Esophagus squamous epithelium (tissue), 5 donors: ENCODE measurements at places on chromosomes 7 and 10.
A peak's percentile ranks its signal among the peaks of the same experiment; 100 is the strongest.

DNA sequence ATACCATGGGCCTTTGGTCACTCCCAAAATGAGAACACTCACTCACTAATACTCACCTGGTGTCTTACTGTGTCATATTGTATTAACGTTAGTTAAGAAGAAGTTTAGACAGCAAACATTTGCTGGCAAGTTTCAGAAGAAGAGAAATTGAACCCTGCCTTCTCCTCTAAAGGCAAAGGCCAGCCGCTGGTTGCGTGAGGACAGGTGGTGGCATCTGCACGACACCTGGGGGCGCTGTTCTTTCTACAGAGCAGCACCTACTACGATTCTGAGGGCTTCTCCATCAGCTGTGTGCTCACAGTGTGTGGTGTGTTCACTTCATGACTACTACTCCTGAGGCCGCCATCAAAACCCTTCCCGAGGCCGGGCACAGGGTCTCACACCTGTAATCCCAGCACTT, 17.9 kb upstream of the CLEC2L start:
- DNase-seq, result no peak

DNA sequence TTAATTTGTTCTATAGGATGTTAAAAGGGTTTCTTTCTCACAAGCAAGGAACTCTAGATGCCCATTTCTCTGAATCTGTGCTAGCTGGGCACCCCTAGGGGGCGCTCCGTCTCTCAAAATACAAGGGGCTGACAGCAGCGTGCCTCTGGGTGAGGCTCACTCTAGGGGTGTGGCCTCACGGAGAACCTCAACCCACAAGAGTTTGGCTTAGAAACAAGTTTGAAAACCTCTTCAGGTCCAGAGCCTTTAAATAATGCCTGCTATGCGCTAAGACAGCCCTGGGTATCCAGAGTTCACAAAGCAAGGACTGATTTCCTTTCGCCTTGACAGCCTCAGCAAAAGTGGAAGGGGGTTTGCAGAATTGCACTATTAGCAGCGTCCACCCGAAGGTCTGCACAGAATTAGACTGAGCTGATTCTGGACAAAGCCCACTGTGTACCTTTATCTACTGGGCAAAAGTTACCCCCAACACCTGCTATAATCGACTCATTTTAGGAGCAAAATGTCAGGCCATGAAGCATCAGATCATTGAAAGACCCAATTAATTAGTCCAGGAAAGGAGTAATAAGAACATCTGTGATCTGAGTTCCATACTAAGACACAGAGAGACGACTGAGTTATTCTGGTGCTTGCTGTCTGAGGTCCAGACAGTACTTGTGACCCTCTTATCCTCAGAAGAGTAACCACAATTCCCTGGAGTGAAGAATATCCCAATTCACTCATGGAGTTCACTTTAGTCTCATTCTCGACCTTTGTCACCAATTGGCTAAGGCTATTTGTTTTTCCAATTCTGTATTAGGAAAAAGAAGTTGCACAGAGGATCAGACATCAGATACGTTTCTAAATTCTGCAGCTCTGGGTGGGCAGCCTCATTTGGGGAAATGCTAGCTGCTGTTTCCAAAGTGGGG, 574 bp upstream of the CPED1 start:
- peak; percentile 47 for DNase-seq

GRCh38 chr7:22173685-22174573, 183.0 kb downstream of the RAPGEF5 start:
- no peak for DNase-seq

DNA sequence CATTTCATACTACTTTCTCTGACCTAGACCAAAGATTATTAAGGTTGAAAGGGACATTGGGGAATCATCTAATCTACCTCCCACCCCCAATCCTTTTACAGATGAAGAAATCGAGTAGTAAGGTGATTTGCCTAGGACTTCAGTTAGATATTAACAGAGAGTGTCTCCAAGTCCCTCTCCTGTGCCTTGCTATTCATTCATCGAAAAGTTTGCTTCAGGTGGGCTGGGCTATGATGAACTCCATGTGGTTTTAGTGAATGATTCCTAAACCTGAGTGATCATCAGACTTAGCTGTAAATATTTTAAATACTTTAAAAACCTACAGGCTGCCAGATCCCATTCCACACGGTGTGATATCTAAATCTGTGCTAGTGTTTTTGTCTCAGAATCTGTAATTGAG, 259.4 kb upstream of the SORCS1 start:
- no peak for DNase-seq

GRCh38 chr10:104325436-104326435, 12.5 kb downstream of the ITPRIP start:
- no peak for DNase-seq

DNA sequence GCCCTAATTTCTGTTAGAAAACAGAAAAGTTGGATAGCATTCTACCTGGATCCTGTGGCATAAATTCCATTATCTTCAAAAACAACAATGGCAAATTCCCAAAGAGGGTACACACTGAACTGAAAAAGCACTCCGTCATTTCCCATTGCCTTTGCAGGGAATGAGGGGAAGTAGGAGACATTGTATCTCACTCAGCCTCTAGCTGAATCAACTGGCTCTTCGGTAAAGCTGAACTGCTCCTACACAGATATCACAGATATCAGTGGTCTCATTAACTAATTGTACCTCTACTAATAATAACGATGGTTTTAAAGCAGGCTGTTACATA, 64.2 kb upstream of the PRKAR2B start:
- no peak for DNase-seq

DNA sequence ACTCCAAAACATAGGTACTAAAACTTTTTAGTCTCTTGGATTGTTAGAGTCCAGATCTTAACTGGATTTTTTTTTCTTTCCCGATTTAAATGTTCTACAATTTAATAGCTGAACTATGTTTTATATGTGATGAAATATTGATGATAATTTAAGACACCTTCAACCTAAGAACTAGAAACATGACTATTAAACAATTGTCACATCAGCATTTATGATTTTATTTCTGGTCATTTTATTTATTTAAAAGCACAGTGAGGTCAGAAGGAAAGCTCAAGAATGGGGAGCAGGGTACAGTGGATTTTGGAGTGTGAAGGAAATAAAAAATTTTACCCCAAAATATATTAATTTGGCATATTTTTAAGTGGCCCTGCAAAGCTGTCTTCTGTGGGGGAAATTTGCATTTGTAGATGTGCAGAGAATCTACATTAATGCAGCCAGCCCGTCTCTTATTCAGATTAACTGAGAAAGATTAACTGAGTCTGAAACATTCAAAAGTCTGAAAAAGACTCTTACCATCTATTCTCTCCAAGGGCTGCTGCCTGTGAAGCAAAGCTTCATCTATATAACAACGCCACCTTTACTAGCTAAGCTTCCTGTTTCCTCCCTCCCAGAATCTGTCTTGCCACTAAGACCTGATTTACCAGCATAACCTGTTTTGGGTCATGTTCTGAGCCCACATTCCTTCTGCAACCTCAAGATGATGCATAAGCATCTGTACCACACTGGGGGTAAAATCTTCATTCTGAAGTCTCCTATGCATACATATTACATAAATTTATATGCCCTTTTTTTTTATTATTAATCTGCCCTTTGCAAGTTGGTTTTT, 86.4 kb downstream of the TMEM106B start:
- no peak for DNase-seq

GRCh38 chr10:92463582-92463981, 110.3 kb downstream of the IDE start:
- DNase-seq, result no peak

DNA sequence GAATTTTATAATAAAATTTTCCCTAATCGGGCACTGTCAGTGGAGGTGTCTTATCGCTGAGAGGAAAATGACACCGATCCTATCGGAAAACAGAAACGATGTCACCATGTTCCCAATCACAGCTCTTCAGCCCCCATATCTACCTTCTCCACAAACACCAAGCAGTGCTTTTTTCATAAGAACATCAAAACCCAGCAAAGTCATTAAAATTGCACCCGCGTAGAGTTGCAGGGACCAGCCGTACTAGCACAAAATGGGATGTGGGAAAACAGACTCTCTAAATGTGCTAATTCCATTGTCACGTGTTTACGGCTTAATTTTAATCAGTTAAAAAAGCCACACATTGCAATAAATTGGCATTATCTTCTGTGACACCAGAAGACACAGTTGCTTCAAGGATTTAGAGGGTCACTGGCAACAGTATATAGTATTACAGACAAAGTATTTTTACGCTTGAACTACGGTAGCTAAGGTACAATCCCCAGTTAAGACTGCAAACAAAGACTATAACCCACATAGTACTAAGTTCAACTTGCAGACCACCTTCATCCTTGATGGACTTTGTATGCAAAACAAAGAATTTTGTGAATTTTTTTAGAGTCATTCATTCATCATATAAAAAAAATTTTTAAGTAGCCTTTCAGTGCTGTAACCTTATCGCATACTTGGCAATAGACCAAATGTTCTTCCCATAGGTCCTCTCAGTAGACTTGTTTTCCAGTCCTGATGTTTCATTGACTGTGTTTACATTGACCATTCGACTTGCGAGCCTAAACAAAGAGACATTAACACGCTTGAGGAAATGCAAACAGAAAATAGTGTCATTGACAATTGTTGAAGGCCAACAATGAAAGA, 116.0 kb downstream of the VTI1A start:
- DNase-seq, result no peak

GRCh38 chr7:1732645-1733044, 62.6 kb downstream of the ELFN1 start:
- DNase-seq, result no peak

GRCh38 chr10:484441-484924, 205.0 kb downstream of the DIP2C start:
- no peak for DNase-seq

- DNase-seq, result no peak
Observed at GRCh38 chr7:36439624-36440023, 50.0 kb downstream of the ANLN start.

- no peak for DNase-seq
Observed at GRCh38 chr7:35032166-35032565, 5.1 kb downstream of the DPY19L1 start.

DNA sequence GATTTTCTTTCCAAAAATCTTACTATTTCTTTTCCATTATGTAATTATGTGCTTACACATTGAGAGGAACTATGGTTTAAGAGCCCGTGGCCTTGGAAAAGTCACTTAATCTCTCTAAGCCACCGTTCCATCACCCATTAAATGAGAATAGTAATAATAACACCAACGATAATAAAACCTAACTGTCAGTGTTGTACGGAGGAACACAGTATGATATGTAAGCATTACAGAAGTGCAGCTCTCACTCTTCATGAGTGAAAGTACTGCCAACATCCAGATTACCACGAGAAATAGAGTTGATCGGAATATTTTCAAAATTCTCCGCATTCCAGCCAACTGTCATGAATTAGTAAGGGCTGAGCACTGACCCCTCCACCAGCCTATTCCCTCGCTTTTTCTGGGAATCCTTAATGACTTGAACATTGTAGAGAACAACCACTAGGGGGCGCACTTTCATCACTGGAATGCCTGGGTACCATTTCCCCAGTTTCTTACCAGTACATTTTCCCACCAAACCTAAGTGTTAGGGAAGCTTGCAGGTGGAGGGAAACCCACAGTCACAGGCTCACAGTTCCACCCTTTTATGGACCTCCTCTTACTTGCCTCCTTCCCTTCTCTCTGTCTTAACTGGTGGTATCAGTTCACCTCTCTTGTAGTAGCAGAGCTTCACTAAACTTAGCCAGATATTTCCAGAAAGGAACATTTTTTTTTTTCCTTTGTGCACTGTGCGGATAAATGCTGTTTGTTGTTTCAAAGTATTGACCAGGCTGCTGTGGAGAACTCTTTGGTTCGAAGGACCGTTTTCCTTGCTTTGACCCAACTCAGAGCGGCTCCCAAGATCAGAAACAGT, 27.8 kb downstream of the NKX2-3 start:
- DNase-seq, result no peak

- DNase-seq, result no peak
Observed at GRCh38 chr10:8360365-8360764, 305.9 kb downstream of the GATA3 start.

DNA sequence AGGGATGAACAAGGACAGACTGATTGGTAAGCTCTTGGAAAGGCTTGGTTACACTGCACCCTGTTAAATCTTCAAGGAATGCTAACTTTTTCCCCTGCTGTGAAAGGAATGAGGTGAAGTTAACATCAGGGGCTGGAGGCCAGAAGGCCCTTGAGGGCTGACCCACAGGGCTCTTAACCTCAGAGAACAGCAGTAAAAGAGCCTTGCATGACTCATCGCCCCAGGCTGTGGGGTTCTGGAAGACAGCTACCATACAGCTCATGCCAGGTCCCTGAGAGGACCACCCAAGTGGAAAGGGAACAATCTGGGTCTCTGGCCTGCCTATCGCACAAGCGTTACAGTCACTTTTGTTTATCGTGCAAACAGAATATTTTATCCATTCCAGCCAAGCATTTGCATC, 54.4 kb downstream of the CYP2C9 start:
- DNase-seq, result no peak

DNA sequence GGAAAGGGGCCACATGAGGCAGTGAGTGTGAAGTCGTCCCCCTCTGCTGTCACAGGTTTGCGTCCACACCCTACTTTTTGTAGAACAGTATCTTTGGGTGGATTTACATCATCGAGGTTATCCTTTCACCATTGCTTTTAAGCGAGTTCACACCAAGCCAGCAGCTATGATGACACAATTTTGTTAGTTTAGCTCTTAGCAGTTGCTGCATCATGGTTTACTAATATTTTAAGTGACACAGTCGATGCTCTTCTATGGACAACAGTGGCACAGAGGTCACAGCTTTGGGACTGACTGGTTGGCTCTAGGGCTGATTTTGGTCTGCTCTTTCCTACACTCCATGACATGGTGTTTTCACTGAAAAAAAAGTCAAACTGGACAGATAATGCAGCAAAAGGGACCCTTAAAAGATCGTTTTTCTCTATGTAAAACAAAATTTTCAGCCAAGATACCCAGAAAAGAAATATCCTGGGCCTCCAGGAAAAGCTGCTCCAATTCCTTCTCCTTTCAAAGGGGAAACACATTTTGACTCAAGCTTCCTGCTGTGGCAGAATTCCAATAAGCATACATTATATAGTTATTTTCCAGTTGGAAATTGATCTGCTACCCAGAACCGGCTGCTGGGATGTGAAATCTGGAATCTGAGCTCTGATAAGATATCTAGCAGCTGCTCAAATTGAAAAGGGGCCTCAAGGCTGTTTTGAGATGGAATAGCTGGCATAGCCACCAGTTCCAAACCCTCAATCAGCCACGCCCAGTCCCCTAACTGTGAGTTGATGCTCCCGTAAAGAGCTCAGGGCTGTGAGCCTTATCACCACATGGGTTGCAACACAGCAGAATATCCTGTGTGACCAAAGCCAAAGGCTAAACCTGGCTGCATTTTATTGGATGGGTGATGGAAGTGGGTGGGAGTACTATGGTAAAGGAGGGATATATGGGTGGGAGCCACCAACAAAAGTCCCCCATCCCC, 114.2 kb downstream of the SMURF1 start:
- DNase-seq, result no peak

GRCh38 chr7:43377196-43377960, 205.5 kb upstream of the STK17A start:
- no peak for DNase-seq

DNA sequence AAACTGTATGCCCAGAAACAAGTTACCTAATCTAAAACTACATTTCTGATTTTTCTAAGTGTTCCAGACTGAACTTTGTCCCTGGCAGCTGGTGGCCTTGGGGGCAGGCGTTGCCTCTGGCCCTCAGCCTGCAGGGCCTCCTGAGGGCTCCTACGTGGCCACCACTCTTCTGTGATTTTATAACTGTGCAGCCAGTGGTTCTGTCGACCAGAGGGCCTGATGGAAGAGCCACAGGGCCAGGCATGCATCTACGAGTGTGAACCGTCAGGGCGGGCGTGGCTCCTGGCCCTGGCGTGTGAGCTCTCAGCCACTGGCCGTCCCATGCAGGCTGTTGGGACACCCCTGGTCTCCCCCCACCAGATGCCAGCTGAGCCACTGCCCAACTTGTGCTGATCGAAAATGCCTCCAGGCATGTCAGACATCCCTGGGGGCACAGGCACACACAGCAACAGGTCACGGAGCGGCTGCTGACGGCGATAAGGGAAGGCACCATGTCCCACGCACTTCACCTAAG, 173.4 kb downstream of the ZMYND11 start:
- DNase-seq, result no peak
